SK-MEL-5 (cell line): ENCODE measurements at places on chromosomes 4 and X. TPM values are rescaled to one million over a fixed set of nuclear protein-coding genes. Genes with fewer than 3 reads are reported as not detected.

The FOXR2 gene
- not detected in 2 replicates for total RNA-seq

The CLDN22 gene
- total RNA-seq, result not detected in 2 replicates

The FGF2 gene
- 8.9 and 9.5 TPM in 2 replicates for total RNA-seq

The FREM3 gene
- total RNA-seq, result not detected in 2 replicates

GRCh38 chrX:37759878-37760418, 19.9 kb upstream of the CYBB start:
- DNase-seq, result no peak

DNA sequence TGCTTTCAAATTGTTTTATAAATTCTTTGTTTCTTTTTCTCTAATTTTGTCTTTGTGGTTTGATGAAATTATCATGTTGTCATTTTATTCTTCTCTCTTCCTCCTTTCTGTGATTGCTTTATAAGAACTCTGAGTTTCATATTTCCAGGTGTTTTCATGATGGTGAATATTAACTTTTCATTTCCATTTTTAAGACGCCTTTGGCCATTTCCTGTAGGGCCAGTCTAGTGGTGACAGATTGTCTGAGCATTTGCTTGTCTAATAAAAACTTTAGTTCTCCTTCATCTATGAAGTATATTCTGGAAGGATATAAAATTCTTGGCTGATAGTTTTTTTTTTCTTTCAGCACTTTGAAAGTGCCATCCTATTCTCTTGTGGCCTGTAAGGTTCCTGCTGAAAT, 128.1 kb downstream of the FAM13A start:
- DNase-seq, result no peak

GRCh38 chr4:60884587-60884986, 315.5 kb upstream of the ADGRL3 start:
- DNase-seq, result no peak

DNA sequence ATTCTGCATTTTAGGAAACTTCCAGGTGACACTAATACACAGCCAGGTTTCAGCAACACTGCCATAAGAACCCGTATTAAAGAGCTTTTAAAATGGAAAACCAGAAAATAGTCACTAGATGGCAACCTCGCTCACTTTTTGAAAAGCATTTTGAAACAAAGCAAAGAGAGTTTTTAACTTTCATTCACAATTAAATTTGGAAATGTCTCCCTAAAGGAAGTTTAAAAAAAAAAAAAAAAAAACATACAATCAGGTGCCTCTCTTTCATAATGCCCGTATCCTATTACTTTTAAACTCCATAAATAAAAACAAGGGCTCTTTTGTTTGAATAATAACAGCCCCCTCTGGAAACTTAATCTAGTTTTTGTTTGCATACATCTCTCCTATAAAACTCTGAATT, 20.3 kb downstream of the MEPE start:
- DNase-seq, result peak; percentile 70

DNA sequence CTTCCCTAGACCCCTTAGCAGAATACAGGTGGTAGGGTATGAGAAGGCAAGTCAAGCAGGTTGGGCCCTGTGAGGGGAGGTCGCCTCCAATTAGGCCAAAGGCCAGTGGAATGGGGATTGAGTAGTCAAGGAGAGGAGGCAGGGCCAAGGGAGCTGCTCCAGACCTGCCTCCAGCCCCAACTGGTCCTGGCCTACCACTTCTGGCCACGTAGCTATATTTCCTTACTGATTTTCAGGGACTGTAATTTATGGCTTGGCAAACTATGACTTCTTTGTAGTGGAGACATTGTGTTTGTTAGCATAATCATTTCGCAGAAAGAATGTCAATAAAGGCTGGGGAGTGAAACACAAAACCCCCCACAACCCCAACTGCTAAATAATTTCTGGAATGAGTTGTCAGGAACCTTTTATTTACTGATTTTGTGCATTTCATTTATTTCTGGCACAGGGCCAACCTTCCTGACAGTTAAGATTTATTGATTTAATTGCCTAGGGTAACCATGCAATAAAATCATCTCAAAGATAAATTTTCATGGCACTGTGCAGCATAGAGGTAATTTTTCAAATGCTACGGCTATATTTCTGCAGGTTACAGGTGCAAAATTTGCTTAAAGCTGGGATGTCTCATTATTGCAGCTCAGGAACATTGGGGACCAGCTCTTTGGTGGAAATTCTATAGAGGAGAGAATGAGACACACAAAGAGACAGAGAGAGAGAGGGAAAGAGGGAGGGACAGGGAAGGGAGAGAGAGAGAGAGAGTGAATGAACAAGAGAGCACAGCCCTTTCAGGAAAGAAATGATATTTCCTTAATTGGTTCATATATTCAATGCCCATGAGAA, 494.9 kb downstream of the IDS start:
- no peak for DNase-seq

- DNase-seq, result no peak
Measured at GRCh38 chr4:17665346-17665745, 50.9 kb downstream of the MED28 start.

DNA sequence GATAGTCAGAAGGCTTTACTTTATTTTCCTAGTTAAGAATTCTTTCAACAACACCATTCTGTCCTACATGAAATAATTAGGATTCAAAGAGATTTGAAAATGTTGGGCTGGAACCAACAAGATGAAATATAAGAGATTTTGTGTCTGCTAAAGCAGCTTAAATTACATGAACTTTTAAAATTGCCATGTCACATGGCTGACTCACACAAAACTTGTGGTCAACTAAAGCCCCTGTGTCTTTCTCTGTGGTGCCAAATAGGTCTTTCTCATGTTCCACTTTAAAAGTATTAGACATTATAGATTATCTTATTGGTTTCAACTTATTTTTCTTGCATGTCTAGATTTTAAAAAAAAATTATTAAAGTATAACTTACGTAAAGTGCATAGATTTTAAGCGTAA, 60.8 kb upstream of the FHL1 start:
- no peak for DNase-seq
